Renal cortical epithelial cell (primary cell): ENCODE measurements at places on chromosomes 2 and 18.
A peak's percentile ranks its signal among the peaks of the same experiment; 100 is the strongest.

DNA sequence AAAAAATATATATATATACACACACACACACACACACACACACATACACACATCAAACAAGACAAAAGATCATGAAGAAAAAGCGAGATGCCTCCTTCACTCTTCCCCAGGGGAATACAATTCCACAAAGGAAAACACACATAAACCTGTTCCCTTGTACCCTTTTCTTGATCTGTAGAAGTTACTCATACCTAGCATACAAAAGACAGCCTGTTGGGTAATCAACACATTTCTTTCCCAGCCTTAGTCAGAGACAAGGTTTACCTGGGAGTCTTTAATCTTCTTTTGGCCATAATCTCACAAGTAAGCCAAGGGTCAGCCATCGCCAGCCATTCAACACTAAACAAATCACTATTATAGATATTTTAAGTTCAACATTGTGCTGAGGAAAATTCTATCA, 407.0 kb downstream of the SUCLG1 start:
- no peak for DNase-seq

DNA sequence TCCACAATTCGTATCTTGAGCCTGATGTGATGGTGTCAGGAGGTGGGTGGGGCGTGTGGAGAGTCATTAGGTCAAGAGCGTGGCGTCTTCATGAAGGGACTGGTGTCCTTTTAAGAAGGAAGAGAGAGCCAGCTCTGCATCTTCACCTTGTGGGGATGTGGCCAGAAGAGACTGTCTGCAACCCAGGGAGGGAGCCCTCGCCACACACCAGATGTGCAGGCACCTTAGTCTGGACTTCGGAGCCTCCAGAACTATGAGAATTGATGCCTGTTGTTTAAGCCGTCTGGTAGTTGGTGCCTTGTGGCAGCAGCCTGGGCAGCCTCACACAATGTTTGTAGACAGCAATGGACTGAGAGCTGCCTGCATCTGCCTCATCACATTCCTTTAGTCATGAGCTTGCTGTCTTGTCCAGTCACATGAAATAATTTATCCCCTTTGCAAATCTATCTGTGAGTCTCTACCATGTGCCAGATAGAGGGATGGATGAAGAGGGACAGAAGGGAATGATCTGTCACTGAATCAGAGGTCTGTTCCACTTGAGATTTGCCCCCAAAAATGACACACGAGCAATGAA, 61.0 kb downstream of the MYT1L start:
- DNase-seq, result no peak

GRCh38 chr2:42106257-42106816, 58.5 kb downstream of the PKDCC start:
- no peak for DNase-seq

- DNase-seq, result peak; percentile 97
These were observed 66.1 kb downstream of the LRRFIP1 start for GRCh38 chr2:237693291-237693994.
